Muscle of leg (tissue), 16 donors: ENCODE measurements at places on chromosomes 6 and 20. TPM values are rescaled to one million over a fixed set of nuclear protein-coding genes. Genes with fewer than 3 reads are reported as not detected.

DNA sequence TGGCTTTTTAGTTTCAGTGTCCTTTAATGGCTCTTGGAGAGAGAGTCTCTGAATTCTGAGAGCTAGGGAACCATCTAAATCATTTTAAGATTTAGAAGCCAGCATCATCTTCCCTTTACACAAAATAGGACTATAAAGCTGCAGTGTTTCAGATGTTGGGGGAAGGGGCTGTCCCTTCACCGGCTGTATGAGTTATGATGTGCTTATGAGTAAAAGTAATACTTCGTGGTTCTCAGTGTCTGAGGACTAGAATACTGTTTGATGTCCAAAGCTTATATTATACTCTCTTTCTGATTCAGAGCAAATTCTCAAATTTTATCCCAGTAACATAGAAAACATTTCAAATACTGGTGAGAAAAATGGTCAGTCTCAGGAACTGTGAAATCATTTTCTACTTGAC lies 63.5 kb upstream of the FAM8A1 start:
- no peaks in the 10 kb centered on the region for H3K27me3 ChIP-seq
- H3K27ac ChIP-seq = no peak overlapping the region
- no peak for DNase-seq

Gene CCN6
- polyA plus RNA-seq = 0.09 TPM

DNA sequence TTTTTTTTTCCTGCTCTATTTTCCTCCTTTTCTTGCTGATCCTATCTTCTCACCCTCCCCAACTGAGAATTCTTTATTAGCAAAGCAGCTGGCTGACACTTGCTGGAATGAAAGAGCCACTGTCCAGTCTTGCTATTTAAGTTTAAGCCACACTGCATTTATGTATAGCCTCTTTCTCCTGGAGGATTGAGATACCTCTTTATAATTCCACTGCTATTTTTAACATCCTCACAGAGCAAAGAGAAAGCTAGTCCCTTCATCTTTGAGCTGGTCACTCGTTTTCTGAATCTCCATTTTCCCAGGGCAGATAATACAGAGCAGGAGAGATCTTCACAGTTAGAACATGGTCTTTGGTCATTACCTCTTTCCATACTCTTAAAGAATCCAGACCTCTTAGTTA lies 36.0 kb upstream of the EEF1A1 start:
- H3K27ac ChIP-seq = peak overlapping the region; percentile 20
- no peak overlapping the region for H3K4me3 ChIP-seq
- H3K36me3 ChIP-seq = no peaks in the 10 kb centered on the region
- peak; percentile 28 for DNase-seq
- peaks cover 2% of the 10 kb centered on the region for H3K4me1 ChIP-seq
- no peaks in the 10 kb centered on the region for H3K27me3 ChIP-seq

GRCh38 chr20:63873477-63873971 lies 8.5 kb downstream of the TPD52L2 start:
- DNase-seq = peak; percentile 85
- peaks cover 77% of the 10 kb centered on the region for H3K36me3 ChIP-seq

DNA sequence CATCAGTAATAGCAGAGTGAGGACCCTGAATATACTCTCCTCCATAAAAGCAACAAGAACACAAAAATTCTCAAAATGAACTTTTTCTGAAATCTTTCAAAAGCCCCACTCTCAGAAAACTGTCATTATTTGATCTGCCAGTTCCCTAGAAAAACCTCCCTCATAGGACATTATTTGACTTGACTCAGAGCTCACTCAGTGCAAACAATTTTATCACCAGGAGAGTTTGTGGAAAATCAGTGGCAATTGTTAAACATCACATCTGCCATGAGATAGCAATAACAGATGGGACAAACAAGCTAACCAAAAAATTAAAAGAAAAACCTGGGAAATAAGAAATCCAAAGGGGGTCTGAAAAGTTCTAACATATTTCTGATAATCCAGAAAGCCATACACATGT lies 100.0 kb downstream of the ATG5 start:
- H3K27ac ChIP-seq = no peak overlapping the region
- no peaks in the 10 kb centered on the region for H3K27me3 ChIP-seq
- H3K4me3 ChIP-seq = no peak overlapping the region
- H3K4me1 ChIP-seq = no peaks in the 10 kb centered on the region

DNA sequence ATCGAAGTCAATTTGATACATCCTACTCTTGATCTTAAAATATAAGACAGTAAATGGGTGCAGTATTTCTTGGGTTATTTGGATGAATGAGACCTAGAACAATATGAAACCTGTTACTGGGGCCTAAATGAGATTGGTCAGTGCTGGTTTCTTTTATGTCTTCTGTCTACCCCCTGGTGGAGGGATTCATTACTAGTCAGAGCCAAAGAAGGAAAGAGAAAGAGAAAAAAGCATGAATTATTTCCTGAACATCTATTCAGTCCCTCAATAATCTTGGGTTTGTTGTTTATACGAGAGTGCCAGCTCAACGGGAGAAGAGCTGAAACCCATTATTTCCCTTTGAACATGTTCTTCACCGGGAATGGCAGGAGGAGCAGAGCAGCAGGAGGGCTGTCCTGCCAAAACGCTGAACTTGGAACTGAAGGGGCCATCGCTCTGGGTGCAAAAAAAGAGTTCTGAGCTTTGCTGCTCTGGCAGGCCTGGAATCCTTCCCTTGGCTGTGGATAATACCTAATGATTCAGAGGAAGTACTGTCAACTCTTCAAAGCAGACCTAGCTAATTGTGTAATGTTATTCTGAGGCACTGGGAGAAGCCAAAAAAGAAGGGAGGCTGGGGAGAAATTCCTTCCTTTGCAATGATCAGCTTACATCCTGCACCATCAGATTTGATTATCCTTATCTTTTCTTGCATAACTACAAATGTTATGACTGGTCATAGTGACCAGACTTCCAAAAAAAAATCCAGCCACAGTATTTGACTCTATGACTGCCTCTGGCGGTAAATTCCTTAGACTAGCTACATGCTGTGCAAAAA lies 72.0 kb downstream of the BLOC1S5 start:
- H3K4me3 ChIP-seq = no peak overlapping the region
- H3K27ac ChIP-seq = no peak overlapping the region
- H3K4me1 ChIP-seq = no peaks in the 10 kb centered on the region
- no peaks in the 10 kb centered on the region for H3K36me3 ChIP-seq
- DNase-seq = peak; percentile 49

GRCh38 chr20:18314786-18315406 lies 26.6 kb downstream of the ZNF133 start:
- no peak overlapping the region for H3K4me3 ChIP-seq
- no peaks in the 10 kb centered on the region for H3K4me1 ChIP-seq
- H3K27me3 ChIP-seq = no peaks in the 10 kb centered on the region
- H3K36me3 ChIP-seq = peaks cover 36% of the 10 kb centered on the region
- DNase-seq = no peak

DNA sequence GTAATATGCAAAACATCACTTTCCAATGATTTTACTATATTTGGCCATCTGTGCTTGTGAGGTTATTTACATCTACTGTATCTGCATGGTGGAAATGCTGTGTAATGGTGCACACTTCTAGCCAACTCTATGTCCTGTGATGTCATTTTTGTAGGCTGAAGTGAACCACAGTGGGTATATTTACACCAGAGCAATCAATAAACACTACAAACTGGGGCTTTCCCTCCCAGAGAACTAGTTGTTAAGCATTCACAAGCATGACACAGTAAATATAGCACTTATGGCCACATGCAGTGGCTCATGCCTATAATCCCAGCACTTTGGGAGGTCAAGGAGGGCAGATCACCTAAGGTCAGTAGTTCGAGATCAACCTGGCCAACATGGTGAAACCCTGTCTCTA lies 4.9 kb downstream of the SLC22A2 start:
- H3K27ac ChIP-seq = no peak overlapping the region
- H3K4me1 ChIP-seq = peaks cover 4% of the 10 kb centered on the region

- no peaks in the 10 kb centered on the region for H3K36me3 ChIP-seq
- H3K4me3 ChIP-seq = no peak overlapping the region
- H3K4me1 ChIP-seq = no peaks in the 10 kb centered on the region
- no peak for DNase-seq
- no peaks in the 10 kb centered on the region for H3K27me3 ChIP-seq
Measured at GRCh38 chr6:166782520-166782919, 155.5 kb upstream of the RPS6KA2 start.

Gene SLA2
- 0.33 TPM for polyA plus RNA-seq

Gene CALHM5
- 1.9 TPM for polyA plus RNA-seq

DNA sequence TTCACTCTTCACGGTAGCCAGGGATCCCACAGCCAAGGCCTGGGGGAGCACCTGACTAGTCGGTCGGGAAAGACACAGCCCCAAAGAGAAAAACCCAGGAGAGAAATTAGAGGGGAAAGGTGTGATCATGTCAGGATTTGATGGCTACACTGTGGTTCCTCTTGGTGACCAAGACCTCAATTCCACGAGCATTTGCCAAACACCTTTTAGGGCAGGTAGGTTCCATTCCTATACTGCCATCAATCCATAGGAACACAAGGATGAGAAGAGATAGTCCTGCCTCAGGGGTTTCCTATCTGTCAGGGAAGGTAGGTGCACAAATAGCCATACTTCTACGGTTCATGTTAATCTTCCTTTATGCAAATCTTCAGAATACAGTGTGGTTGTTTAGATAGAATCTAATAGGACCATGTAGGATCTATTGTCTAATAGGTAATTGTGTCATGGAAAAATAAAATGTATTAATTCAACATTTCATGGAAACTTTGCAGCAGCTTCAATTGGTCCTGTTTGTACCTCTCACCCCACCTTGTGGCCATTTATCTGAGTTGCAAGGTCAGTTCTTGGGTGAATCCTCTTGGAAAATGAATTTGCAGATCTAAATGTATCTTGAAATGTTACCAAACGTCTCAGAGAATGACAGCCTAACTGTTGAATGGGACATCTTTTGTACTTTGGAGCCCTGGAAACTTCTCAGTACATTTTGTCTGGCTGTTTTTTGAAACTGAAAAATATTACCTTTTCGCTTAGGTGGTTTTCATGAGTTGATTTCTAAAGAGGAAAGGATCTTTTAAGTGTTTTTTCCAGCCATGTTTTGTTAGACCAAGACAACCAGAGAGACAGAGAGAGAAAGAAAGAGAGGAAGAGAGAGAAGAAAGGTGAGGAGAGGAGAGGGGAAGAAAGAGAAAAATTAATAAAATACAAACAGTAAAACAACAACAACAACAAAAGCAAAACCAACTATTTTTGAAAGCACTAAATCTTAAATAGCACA lies 33.7 kb upstream of the IYD start:
- H3K4me3 ChIP-seq = no peak overlapping the region
- H3K27me3 ChIP-seq = no peaks in the 10 kb centered on the region
- no peaks in the 10 kb centered on the region for H3K4me1 ChIP-seq
- H3K36me3 ChIP-seq = no peaks in the 10 kb centered on the region
- H3K27ac ChIP-seq = no peak overlapping the region

DNA sequence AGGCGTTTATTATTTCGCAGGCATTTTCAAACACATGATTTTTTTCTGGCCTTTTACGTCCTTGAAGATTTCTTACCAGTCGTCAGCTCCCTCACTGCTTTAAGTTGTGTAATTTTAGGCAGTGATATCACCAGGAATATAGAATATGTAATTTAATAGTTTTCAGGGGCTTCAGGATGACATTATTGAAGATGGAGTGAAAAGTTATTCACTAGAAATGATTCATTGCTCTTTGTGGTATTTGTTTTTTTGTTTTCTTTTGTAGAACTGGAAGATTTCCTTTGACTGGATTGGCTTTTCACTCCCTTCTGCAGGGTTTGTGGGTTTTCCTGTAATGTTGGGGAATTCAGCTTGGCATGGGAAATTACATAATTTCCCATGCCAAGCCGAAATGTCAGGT lies 2.0 kb downstream of the LRRC1 start:
- DNase-seq = no peak
- H3K27ac ChIP-seq = no peak overlapping the region
- H3K36me3 ChIP-seq = no peaks in the 10 kb centered on the region
- peak overlapping the region; percentile 67 for H3K4me3 ChIP-seq
- H3K4me1 ChIP-seq = peaks cover 23% of the 10 kb centered on the region

GRCh38 chr6:3355011-3355357 lies 96.2 kb downstream of the PSMG4 start:
- no peak for DNase-seq
- no peak overlapping the region for H3K4me3 ChIP-seq
- H3K4me1 ChIP-seq = peaks cover 43% of the 10 kb centered on the region
- no peaks in the 10 kb centered on the region for H3K36me3 ChIP-seq
- no peaks in the 10 kb centered on the region for H3K27me3 ChIP-seq

Gene RSPH9
- 1.1 TPM for polyA plus RNA-seq

Gene RBM24
- polyA plus RNA-seq = 216 TPM

Gene VIP
- polyA plus RNA-seq = 0.91 TPM

DNA sequence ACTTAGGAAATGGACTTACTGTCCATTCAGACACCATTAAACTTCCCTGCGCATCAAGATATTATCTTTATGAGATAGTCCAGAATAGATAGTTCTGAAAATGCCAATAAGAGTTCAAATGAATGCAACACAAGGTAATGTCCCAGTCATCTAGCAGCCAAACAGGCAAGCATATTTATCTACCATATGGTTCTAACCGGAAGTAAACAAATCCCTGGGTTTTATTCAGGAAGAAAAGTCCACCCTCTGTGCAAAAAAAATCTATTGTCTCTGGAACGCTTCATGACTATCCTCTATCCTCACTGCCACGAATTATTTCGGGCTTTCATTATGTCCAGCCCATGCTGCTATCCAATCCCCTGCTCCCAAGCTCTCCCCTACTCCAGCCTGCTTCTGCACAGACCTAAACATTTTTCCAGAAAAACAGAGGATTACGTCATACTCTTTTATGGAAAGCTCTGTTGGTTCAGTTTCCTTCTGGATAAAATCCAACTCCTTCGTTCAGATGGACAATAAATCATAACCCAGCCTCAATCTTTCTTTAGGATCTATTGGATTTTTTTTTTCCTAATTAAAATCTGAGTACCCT lies 11.4 kb downstream of the PPIL6 start:
- H3K36me3 ChIP-seq = no peaks in the 10 kb centered on the region
- H3K4me1 ChIP-seq = peaks cover 6% of the 10 kb centered on the region
- no peaks in the 10 kb centered on the region for H3K27me3 ChIP-seq
- no peak overlapping the region for H3K4me3 ChIP-seq
- H3K27ac ChIP-seq = peak overlapping the region; percentile 87

- peak overlapping the region; percentile 60 for H3K4me3 ChIP-seq
- H3K36me3 ChIP-seq = peaks cover 36% of the 10 kb centered on the region
- DNase-seq = no peak
- H3K4me1 ChIP-seq = peaks cover 47% of the 10 kb centered on the region
Measured at GRCh38 chr20:36861625-36861874, 14.4 kb upstream of the TLDC2 start.

- no peaks in the 10 kb centered on the region for H3K36me3 ChIP-seq
- H3K4me3 ChIP-seq = no peak overlapping the region
- peak; percentile 92 for DNase-seq
- no peaks in the 10 kb centered on the region for H3K27me3 ChIP-seq
- H3K4me1 ChIP-seq = peaks cover 4% of the 10 kb centered on the region
- peak overlapping the region; percentile 59 for H3K27ac ChIP-seq
Measured at GRCh38 chr6:167987396-167988153, 9.9 kb upstream of the KIF25 start.

DNA sequence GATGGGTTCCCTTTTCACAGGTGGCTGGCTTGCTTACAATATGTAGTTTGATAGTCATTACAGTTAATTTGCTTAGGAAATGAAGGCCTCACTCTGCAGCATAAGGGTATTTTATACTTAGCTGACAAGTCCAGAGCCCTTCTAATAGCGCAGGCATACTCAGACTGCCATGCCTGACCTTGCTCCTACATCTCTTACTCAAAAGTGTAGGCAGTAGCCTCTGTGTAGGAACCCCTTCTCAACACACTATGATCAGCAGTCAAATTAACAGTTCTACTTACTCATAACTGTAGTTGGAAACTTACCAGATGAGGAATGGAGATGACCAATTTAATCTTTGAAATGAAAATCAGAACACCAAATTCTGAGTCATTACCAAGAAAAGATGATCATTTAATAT lies 373.5 kb downstream of the TBC1D32 start:
- no peaks in the 10 kb centered on the region for H3K36me3 ChIP-seq
- DNase-seq = no peak
- H3K27ac ChIP-seq = no peak overlapping the region

Gene HAO1
- polyA plus RNA-seq = not detected
